ENCODE measurements at places on chromosomes 13 and 19.

- DNase-seq = peak; percentile 78
Observed at GRCh38 chr19:6476155-6476895, 5.3 kb downstream of the DENND1C start.

- no peak for DNase-seq
Observed at GRCh38 chr19:30076751-30077670, 135.0 kb downstream of the URI1 start.

- no peak for DNase-seq
Observed at GRCh38 chr19:38654628-38655055, 7.2 kb downstream of the ACTN4 start.

DNA sequence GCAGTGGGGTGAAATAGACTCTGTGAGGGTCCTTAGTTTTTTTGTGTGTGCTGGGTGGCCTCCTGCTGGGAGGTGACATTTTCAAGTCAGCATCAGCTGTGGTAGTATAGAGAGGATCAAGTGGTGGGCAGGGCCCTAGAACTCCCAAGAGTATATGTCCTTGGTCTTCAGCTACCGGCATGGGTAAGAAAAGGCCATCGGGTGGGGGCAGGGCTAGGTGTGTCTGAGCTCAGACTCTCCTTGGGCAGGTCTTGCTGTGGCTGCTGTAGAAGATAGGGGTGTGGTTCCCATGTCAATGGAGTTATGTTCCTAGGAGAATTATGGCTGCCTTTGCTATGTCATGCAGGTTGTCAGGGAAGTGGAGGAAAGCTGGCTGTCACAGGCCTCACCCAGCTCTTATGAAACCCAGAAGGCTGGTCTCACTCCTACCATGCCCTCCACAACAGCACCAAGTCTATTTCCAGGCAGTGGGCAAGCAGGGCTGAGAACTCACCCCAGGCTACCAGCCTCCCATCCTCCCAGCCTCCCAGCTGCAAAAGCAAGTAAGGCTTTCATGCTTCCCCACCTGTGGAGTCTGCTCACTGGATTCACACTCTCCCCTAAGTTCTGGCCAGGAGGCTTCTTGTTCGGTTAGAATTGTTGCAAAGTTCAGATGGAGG, 130.6 kb upstream of the SOX1 start:
- no peak for DNase-seq

DNA sequence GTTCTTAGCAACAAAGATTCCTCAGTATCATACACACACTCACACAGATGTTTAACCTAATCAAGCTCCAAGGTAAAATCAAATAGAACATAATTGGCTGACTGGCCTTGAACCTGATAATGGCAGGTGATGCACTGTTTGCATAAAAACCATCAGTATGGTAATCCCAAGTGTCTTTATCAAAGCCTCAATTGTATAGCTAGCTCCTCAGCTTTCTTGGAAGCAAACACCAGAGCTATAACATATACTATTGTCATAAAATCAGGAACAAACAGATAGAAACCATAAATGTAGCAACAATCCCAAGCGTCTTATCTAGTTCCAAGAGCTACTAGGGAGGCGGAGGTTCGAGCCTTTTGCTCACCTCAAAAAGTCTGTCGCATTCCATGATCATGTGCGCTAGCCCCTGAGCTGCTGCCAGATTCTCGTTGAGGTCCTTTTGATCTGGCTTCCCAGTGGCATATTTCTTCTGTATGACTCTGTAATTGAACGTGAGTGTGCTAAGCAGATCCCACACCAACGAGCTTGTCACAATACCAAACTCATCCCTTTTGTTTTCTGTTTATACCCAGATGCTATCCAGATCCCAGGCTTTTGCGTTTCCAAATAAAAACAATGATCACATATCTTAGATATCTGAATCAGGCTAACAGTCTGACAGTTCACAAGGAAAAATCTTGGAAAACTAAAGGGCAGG, 95.3 kb downstream of the KL start:
- no peak for DNase-seq

GRCh38 chr13:112733112-112733511, 43.3 kb downstream of the ATP11A start:
- no peak for DNase-seq

DNA sequence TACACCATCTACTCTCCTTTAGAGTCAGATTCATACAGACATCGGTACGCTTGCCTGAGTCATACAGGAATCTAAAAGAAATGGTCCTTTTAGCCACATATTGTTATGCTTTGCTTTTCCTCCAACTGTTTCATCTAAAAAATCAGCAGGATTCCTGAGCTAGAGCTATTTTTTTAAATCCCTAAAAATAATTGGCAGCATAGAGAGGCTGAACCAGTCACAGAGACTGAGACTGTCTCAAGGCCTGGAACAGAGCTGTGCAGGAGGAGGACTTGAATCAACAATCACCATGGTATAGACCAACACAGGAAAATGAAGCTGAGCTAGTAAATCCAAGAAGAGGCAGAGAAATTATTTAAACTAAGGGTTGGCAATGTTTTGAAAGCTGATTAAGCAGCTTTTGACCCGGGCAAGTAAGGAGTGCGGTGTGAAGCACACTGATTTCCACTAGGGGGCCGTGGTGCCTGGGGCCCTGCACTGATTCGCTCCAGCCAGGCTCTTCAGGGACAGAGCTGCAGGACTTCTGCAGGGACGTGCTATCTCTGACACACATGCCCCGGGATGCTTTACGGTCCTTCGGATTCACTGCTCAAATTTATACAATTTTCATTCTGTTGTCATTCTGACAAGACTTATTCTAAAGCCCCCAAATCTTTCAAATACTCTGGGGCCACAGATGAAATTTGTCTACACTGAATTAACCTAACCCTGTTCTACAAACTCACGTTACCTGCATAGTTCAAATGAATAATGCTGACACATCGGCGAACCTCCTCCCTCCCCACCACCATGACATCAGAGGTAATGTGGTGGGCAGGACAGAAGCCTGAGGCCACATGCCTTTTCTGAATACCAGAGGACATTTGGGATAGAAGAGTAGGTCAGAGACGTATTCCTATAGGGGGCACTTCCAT, 87.6 kb upstream of the SLC15A1 start:
- peak; percentile 44 for DNase-seq
